ENCODE measurements at places on chromosomes 5 and 9.
A peak's percentile ranks its signal among the peaks of the same experiment; 100 is the strongest.

GRCh38 chr5:180820788-180821321 is 18.2 kb upstream of the MGAT1 start:
- DNase-seq, result no peak

- no peak for DNase-seq
Measured at GRCh38 chr5:95029569-95030366, 255.1 kb downstream of the MCTP1 start.

- no peak for DNase-seq
Measured at GRCh38 chr5:130693509-130693908, 471.5 kb downstream of the HINT1 start.

DNA sequence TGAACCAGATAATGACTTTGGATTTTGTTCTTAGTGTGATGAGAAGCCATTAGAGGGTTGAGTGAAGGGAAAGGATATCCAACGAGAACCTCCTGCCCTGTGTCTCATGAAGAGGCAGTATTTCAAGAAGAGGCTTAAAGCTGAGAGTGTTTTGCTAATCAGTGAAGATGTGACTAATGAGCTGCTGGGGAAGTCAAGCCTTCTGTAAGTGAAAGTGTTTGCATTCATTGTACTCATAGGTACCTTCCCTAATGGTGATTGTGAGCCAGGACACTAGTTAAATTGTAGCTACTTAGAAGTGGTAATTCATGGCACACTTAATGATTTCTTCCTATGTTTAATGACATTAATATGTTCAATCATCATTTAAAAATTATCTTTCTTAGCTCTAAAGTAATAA is 23.7 kb downstream of the PIP5K1B start:
- DNase-seq, result no peak

DNA sequence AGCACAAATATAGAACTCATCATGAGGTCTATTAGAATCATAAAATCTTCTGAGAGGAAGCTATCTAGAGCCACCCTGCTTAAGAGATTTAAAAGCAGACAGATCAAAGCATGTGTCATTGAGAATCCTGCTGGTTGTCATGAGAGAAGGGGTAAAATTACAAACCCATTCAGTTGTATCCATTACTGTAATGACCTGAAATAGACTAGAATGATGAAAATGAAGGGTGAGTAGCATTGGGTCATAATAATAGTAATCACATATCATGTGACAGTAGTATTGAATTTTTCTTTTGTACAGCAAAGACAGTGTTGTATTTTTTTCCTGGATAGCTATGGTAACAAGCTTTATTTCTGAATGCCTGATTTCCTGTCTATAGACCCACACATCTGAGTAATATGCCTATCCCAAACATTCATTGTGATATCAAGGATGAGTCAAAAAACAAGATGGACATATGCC is 149.0 kb downstream of the PDE4D start:
- DNase-seq, result no peak

DNA sequence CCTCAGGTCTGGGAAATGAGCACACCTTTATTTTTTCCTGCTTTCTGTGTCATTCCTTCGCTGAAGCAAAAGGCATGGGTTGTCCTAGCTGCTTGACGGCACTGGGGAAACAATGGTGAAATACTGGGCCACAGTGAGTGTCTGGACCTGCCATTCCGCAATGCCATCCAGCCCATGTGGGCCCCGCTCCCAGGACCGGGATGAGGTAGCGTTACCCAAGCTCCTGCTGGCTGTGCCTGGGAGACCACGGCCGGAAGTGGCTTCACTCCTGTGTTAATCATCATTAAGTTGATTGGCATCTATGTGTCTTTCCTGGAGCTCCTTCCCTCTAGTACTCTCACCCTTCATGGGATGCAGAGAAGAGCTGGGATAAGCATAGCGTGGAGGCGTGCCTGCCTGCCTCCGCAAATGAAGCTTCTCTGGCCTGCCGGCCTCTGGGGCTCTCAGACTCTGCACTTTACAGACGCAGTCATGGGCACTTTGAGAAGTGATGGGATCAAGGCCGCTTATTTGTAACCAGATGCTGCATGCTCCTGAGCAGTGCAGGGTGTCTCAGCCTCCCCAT is 16.5 kb upstream of the SMIM32 start:
- peak; percentile 71 for DNase-seq

DNA sequence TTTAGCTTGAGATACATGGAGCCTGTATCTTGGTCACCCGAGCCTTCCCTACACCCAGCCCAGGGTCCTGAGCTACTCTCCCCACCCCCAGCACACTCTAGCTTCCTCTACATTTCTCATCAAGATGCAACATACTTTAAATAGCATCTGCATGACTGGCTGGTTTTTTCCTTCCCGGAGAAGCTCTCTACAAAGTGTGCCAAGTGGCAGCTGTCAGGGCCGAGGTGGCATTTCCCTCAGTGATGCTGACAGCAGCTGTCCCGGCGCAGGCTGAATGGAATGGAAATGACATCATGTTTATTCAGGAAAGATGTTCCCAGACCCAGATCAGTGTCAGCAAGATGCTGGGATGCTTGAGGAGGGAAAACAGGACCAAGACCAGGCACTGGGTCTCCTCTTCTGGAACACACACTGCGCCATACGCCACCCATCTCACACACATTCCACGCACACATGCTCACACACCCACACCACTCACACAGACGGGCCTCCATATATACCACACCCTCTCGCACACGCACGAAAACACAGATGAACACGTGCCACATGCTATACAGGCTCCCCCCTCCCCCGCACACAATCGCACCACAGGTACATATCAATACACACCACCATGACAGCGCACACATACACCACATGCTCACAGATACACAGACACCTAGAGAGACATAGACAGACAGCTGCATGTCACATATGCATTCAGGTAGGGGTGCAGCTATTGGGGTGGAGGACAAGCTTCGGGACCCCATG is 67.8 kb downstream of the LHX2 start:
- no peak for DNase-seq

DNA sequence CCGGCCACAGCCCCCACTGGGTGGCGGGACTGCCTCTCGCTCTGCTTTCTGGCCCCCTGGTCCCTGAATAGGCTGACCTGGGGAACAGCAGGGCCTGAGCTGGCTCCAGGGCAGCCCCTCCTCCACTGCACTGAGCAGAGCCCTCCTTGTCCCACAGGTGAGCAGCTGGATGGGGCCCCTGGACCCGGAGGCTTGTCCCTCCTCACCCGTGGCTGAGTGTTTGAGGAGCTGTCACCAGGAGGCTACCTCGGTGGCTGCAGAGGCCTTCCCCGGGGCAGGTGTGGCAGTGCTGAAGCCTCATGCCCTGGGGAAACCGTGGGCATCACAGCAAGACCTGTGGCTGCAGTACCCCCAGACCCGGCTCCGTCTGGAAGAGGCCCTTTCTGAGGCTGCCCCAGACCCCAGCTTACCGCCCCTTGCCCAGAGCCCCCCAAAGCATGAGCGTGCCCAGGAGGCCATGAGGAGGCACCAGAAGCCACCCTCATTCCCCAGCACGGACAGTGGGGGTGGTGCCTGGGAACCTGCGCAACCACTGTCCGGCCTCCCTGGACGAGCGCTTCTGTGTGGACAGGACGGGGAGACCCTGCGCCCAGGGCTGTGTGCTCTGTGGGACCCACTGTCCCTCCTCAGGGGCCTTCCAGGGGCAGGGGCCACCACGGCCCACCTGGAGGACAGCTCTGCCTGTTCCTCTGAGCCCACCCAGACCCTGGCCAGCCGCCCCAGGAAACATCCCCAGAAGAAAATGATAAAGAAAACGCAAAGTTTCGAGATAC is 28.5 kb upstream of the LRRC14B start:
- DNase-seq, result peak; percentile 86

- DNase-seq, result no peak
Measured at GRCh38 chr5:93252165-93252564, 328.9 kb downstream of the NR2F1-AS1 start.

- no peak for DNase-seq
Measured at GRCh38 chr9:22033012-22033630, 24.0 kb upstream of the CDKN2B start.

- no peak for DNase-seq
Measured at GRCh38 chr5:127492854-127493738, 24.3 kb upstream of the PRRC1 start.

- DNase-seq, result no peak
Measured at GRCh38 chr5:98957307-98957706, 28.5 kb upstream of the CHD1 start.

DNA sequence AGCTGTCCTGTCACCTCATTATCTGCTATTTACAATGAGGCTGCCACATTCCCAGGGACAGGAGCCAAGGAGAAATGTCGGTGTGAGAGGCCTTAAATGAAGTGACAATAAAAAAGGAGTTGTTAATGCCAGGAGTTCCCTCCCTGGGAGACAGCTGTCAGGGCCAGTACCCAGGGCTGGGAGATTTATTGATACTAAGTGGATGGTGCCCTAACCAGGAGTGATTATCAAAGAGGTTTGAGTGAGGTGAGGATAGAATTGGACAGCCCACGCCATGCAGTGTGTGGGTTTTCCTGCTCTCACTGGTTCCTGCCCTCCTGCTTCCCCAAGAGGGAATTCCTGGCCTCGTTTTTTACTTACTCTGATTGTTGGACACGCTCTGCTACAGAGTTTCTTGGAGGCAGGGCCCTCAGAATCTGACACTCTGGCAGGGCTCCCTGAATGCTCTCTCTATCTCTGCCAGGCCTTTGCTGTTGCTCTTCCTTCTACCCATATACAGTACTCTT is 150.8 kb downstream of the GRIA1 start:
- DNase-seq, result no peak

- DNase-seq, result no peak
Measured at GRCh38 chr9:131692612-131693562, 47.0 kb downstream of the RAPGEF1 start.

GRCh38 chr5:41763574-41763973 is 106.7 kb downstream of the OXCT1 start:
- DNase-seq, result no peak

DNA sequence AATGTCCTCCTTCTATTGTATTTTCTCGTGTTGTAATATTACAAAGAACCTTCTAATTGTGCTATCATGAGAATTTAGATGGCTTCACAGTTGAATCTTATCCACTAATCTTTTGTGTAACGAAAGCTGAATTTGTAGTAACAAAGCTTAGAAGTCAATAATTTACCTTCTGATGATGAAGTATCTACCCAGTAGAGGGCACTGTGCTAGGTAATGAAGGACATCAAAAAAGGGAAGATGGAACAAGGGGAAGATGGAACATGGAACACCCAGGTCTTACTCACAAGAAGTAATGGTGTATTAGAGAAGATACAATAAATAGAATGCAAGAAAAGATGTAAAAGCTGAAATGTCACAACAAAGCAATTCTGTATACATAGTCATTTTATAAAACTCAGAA is 131.0 kb upstream of the CCNG1 start:
- DNase-seq, result no peak

DNA sequence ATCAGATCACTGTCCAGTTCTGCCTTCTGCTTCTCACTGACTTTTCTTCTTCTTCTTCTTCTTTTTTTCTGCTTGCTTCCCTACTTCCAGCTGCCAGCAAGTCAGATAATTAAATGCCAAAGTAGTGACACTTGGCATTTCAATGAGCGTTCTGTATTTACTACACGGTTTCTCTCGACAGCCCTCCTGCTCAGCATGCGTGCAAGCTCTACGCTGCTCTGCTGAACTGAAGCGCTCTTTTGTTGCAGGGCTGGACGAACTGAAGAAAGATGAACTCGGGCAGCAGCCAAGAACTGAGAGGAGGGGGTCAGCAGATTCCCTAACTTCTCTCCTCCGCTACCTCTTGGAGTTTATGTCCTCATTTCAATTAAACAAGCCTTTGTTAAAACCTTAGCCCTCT is 319.1 kb downstream of the GLIS3 start:
- DNase-seq, result no peak

GRCh38 chr5:102809033-102809432 is 53.9 kb downstream of the PAM start:
- no peak for DNase-seq

- no peak for DNase-seq
Measured at GRCh38 chr5:348726-349125, 27.2 kb downstream of the AHRR start.

GRCh38 chr9:126612813-126613641 is 701 bp upstream of the LMX1B start:
- DNase-seq, result no peak

- peak; percentile 33 for DNase-seq
Measured at GRCh38 chr9:98709968-98710965, 1.5 kb upstream of the GABBR2 start.

DNA sequence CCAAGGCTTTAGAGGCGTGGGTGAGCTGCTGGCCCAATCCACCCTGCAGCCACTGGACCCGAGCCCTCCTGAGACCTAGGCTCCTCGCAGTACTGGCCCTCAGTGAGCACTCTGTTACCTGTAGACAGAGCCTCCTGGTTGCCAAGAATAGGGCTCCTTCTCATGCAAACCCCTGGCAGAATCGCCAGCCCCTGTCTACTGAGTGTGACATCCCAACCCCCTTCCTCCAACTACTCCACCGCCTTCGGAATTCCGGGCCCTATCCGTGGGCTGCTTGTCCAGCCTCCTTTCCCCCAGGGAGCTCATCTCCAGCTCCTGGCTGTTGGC is 23.8 kb upstream of the COL5A1 start:
- no peak for DNase-seq

DNA sequence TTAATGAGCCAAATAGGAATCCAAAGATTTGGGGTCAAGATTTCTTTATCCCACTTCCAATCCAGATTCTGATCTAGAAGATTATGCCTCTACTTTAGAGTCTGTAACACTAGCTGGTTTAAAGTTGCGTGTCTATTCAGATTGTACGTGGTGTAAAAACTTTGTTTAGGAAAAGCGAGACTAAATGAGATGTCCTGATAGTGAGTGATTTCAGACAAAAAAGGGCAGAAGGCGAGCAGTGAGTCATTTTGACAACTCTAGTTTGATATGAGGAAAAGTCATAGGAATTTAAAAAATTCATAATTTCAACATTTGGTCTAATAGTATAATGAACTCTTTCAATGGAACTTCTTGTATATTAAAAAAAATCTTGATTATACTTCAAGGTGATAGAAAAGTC is 119.6 kb upstream of the KLF9 start:
- no peak for DNase-seq

- no peak for DNase-seq
Measured at GRCh38 chr9:126510564-126510963, 103.2 kb upstream of the LMX1B start.

- peak; percentile 69 for DNase-seq
Measured at GRCh38 chr9:89592963-89593726, 11.7 kb upstream of the GADD45G start.

DNA sequence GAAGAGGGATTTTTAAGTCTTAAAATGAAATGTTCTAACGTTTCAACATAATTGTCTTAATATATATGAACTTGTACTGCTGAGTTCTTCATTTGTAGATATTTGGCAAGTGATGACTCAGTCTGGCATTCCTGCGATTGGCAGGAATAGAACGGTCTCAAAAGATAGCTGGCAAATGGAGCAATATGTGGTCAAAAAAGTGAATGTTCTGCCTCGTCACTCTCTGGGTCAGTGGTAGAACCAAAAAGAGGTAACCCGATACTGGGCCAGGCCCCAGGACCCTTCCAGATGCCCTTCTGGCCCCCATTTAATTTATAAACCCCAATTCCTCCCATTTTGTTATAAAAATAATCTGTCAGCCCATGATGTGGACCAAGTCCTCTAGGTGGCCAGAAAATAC is 39.2 kb downstream of the ZNF366 start:
- no peak for DNase-seq

GRCh38 chr5:123752552-123753179 is 240.7 kb downstream of the CSNK1G3 start:
- no peak for DNase-seq

GRCh38 chr5:65103756-65104440 is 335.2 kb downstream of the CWC27 start:
- DNase-seq, result no peak

- DNase-seq, result no peak
Measured at GRCh38 chr5:133455676-133456075, 156.7 kb downstream of the FSTL4 start.
